Activated CD4-positive, alpha-beta T cell treated with anti-CD3 and anti-CD28 coated beads for 4 hours (primary cell): ENCODE measurements at places on chromosomes 16 and 17.
A peak's percentile ranks its signal among the peaks of the same experiment; 100 is the strongest.

- no peak for DNase-seq
These were observed 18.7 kb upstream of the CCL2 start for GRCh38 chr17:34236281-34236892.

DNA sequence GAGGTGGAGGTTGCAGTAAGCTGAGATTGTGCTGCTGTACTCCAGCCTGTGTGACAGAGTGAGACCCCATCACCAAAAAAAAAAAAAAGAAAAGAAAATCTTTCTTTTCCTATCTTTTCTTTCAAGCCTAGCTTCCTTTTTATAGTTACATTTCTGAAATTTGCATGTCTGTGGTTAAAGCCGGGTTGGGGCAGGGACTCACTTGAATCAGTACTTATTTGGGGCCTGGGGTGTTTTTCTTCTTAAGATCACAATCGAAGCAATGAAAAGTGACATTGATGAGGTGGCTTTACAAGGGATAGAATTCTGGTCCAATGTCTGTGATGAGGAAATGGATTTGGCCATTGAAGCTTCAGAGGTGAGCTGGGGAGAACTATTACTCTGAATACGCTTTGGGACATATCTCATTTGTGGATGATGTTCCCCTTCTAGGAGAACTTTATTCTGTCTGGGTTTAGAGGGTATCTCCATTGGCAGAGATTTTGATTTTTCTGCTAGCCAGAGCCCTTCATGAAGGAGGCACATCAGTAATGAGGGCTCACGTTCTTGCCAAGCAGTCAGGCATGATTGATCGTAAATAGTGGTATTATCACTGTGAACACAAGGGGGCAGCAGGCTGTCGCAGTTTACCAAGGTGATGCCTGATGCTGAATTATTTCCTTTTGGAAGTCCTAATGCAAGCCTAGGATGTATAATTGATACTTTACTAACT, 14.3 kb downstream of the KPNB1 start:
- peak; percentile 74 for DNase-seq

GRCh38 chr16:5820472-5820871, 722.9 kb upstream of the EEF2KMT start:
- no peak for DNase-seq

DNA sequence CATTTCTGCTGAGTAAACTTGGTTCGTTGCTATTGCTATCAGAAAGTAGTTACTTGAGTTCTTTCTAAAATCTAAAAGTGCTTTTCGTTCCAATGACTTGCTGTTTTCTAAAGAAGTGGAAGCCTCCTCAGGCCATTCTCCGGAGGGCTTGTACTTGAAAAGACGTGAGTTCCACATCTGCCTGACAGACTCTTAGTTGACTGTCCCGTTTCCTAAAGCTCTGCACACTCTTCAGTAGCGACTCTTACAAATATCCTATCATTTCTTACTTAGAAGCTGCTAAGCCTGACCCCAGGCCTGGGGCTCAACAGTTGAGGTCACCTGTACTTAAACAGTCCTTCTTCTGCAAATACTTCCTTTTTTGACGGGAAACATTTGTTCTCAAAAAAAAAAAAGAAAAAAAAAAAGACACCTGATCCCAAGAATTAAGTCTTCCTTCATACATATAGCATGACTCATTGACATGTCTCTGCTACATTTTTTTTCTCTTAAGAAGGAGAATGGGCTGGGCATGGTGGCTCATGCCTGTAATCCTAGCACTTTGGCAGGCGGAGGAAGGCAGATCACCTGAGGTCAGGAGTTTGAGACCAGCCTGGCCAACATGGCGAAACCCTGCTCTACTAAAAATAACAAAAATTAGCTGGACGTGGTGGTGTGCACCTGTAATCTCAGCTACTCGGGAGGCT, 61.5 kb downstream of the DHRS7C start:
- DNase-seq = no peak

DNA sequence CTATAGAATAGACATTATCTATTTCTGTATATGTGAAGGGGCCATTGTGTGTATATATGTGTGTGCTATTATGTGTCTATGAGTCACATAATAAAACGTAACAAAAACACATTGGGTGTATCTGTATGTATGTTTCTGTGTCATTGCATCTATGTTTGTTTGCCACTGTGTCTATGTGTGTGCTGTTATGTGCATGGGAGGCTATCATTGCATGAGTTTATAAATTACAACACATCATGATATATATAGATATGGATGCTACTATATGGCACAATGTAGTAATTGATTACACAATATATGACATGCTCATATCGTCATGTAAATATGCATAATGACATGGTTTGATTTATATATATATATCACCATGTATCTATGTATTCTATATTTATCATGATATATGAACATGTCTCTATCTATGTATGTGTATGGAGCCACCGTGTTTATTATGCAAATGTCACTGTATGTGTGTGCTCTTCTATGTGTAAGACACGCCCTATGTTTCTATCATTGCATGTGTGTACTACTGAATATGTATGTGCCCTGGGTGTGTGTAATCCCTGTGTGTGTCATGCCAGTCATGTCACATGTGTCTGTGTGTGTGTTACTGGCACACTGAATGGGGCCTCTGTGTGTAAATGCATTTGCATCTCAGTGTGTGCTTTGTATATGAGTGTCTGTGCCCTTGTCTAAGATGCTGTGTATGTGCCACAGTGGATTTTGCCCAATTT, 1.4 kb upstream of the TSPOAP1 start:
- peak; percentile 46 for DNase-seq

- DNase-seq = no peak
These were observed 5.6 kb downstream of the CDH16 start for GRCh38 chr16:66913081-66913480.

GRCh38 chr16:79656553-79657115, 56.1 kb upstream of the MAF start:
- DNase-seq = no peak

DNA sequence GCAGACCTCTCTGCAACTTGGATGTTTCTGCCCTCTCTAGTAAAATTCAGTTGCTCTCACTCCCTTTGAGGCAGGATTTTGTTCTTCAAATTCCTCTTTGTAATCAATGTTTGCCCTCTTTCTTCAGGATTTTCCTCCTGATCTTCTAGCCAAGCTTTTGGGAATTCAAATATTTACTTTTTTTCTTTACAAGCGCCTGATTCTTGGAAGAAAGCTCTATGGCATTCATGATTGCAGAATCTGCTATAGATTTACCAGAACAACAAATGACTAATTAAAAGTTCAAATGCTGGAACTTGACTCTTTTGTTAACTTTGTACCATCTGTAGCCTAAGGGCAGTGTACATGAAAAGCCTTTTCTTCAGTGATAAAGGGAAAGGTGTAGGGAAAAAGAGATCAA, 63.7 kb upstream of the SHISA6 start:
- DNase-seq = no peak

DNA sequence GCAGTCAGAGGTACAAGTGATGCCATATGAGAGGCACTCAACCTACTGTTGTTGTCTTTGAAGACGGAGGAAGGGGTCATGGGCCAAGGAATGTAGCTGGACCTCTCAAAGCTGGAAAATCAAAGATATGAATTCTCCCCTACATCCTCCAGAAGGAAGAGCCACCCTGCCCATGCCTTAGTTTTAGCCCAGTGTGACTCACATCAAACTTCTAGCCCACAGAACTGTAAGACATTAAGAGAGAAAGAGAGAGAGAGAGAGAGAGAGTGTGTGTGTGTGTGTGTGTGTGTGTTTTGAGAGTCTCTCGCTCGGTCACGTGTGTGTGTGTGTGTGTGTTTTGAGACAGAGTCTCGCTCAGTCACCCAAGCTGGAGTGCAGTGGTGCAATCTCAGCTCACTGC, 87.1 kb downstream of the STX8 start:
- DNase-seq = no peak

DNA sequence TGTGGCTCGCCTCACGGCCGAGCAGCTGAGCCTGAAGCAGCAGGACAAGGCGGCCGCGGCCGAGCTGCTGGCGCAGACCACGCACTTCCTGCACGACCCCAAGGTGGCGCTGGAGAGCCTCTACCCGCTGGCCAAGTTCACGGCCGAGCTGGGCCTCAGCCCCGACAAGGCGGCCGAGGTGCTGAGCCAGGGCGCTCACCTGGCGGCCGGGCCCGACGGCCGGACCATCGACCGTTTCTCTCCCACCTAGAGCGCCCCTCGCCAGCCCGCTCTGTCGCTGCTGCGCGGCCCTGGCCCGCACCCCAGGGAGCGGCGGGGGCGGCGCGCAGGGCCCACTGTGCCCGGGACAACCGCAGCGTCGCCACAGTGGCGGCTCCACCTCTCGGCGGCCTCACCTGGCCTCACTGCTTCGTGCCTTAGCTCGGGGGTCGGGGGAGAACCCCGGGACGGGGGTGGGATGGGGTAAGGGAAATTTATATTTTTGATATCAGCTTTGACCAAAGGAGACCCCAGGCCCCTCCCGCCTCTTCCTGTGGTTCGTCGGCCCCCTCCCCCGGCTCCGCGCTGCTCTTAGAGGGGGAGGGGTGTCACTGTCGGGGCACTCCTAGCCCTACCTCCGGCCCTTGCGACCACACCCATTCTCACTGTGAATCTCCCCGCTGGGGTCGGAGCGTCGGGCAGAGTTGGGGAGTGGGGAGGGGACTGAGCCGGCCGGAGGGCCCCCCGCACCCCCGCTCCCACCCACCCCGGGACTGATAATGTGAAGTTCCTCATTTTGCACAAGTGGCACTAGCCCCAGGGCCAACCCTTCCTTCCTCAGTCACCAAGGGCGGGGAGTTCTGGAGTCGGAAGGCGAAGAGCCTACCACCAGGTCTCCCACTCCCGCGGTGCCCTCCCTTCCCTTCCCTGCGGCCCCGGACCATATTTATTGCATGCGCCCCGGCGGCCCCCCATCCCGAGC, 4.0 kb downstream of the HIC1 start:
- peak; percentile 57 for DNase-seq

DNA sequence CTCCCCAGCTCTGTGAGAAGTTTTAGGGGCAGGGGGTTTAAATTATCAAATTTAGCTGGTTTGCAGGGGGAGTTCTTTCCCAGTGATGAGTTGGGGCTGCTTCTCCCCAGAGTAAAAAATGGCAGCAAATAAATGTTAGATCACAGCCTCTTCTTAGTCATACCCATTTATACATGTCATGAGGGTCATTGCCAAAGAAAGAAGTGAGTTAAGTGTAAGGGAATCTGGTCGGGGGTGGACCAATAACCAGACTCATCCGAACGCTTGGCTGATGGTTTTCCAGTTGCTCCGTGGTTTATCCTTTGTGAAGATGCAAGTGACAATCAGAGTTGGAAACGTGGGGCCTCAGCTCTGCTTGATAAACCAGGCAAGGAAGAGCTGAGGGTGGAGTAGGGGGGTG, 87.1 kb downstream of the PLXDC1 start:
- DNase-seq = no peak

DNA sequence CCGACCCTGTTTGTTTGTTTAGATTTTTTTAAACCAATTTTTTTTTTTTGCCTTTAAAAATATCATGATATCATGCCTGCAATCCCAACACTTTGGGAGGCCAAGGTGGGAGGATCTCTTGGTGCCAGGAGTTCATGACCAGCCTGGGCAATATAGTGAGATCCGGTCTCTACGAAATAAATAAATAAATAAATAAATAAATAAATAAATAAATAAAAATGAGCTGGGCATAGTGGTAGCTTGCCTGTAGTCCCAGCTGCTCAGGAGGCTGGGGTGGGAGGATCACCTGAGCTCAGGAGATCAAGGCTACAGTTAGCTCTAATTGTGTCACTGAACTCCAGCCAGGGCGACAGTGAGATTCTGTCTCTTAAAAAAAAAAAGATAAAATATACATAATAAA, 8.1 kb upstream of the IGF2BP1 start:
- no peak for DNase-seq

DNA sequence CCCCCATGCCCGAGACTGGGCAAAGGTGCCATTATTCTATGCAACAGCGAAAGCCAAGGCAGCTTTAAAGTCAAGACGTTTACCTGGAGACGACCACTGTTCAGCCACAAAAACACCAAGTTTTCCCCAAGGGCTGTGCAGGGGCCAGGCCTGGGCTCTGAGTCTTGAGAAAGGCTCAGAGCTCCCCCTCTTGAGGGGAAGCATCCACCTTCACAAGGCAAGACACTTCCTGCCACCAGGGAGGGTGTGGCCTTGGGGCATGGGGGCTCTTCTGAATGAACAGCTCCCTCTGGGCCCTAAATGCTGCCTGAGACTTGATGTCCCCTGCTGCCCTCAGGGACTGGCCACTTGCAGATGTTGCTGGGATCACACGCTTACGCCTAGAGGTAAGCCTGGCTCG, 26.5 kb downstream of the PDIA2 start:
- DNase-seq = no peak

GRCh38 chr17:62075308-62075815, 10.3 kb upstream of the MED13 start:
- DNase-seq = no peak

DNA sequence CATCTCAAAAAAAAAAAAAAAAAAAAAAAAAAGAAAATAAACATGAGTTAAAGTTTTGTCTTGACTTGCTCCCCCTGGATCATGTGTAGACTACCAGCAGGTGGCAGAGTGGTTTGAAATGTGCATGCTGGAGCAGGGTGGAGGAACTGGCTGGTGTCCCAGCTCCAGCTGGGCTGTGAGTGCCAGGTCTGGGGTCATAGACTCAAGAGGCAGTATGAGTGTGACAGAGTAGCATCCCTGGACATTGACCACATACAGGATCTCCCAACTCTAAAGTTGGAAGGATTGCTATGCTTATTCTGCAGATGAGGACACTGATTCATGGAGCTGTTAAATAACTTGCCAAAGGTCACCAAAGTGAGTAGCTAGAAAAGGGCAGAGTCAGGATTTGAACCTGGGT, 198.0 kb upstream of the MPHOSPH6 start:
- no peak for DNase-seq

DNA sequence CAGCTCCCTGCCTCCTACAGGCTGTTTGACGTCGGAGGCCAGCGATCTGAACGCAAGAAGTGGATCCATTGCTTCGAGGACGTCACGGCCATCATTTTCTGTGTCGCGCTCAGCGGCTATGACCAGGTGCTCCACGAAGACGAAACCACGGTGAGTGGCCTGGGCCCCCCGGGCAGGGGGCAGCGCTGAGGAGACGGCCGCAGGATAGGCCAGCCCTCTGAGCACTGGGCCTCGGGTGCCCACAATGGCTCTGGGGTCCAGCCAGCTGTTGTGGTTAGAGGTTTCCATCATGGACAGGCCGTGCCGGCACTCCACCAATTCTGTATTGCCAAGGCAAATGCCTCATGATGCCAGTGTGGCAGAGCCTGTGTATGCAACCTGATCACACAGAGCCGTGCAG, 88.6 kb downstream of the AMFR start:
- DNase-seq = no peak

- DNase-seq = no peak
These were observed 1.7 kb downstream of the SMARCD2 start for GRCh38 chr17:63840591-63841349.

DNA sequence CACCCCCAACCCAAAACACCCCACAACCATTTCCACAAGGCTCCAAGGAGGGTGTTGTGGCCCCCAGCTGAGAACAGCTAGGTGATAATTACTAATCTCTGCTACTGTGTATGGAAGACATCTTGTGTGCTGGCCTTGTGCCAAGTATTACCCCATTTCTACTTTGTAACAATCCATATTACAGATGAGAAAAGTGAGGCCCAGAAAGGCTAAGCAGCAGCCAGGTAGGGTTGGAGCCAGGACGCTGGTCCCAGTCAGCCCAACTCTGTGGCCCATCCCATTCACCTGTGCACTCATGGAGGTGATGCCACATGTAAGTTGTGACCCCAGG, 12.4 kb upstream of the PEMT start:
- no peak for DNase-seq
